ENCODE measurements at places on chromosomes 1 and 21. TPM values are rescaled to one million over a fixed set of nuclear protein-coding genes. Genes with fewer than 3 reads are reported as not detected.

- no peak for DNase-seq
Observed at GRCh38 chr1:158119976-158120653, 60.6 kb upstream of the CD1D start.

DNA sequence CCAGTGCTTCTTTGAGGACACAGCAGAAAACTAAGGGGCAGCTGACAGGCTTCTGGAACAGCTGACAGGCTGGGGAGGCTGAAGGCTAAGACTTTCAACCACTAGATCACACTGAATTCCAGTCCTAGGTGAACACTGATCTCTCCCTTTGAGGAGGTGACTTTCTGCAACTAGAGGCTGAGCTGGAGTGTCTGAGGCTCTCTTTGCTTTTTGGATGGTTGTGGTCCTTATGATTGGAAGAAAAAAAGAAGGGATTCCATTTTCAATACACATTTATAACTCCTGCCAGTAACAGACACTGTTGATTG, 1.4 kb downstream of the IL6R start:
- DNase-seq, result no peak

GRCh38 chr1:219826290-219826689, 102.1 kb downstream of the SLC30A10 start:
- no peak for DNase-seq

- peak; percentile 59 for DNase-seq
Observed at GRCh38 chr1:18109756-18110597, 2.4 kb downstream of the IGSF21 start.

Gene GJA5
- total RNA-seq, result not detected

Gene OXCT2
- total RNA-seq, result 2.9 TPM

Gene VPS72
- total RNA-seq, result 91.0 TPM

Data from Daoy (cell line).